ENCODE measurements at places on chromosomes 11 and 22. TPM values are rescaled to one million over a fixed set of nuclear protein-coding genes. Genes with fewer than 3 reads are reported as not detected.

Gene HMGXB4
- 24.3 TPM for total RNA-seq

Gene MS4A4A
- total RNA-seq, result not detected

Gene ACO2
- total RNA-seq, result 96.0 TPM

Gene GP1BB
- total RNA-seq, result 2.3 TPM

Gene KRTAP5-11
- not detected for total RNA-seq

Gene PARVG
- total RNA-seq, result under 0.01 TPM

Gene RAG2
- not detected for total RNA-seq

Gene MISFA
- 2.9 TPM for total RNA-seq

Gene PIH1D2
- 1.7 TPM for total RNA-seq

Gene CDC42EP1
- 42.1 TPM for total RNA-seq

Gene FADS1
- total RNA-seq, result 51.0 TPM

Gene FOLH1
- total RNA-seq, result 0.33 TPM

Gene ANO9
- 0.33 TPM for total RNA-seq

Gene HEPN1
- total RNA-seq, result 0.33 TPM

Gene SERGEF
- total RNA-seq, result 10.2 TPM
